Kidney tubule cell (primary cell): ENCODE measurements at places on chromosomes 4 and X.

DNA sequence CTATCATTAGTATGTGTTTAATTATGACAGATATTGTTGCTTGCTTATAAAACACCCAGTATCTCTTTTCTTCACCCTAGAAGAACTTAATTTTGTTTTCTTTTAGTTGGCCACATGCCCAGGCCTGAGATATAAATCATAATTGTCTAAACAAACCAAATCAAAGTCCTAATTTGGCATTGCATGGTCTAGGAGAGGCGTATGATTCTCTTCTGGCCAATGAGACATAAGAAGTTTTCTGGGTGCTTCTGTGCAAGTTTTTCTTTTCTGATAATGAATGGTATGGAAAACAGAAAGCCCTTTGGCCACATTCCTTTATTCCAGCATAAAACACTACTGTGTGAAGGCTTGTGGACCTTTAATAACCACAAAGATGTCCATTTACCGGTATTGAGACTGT lies 192.9 kb upstream of the CTSO start:
- no peak for DNase-seq

GRCh38 chr4:25823632-25824031 lies 39.2 kb downstream of the SEL1L3 start:
- DNase-seq, result no peak

DNA sequence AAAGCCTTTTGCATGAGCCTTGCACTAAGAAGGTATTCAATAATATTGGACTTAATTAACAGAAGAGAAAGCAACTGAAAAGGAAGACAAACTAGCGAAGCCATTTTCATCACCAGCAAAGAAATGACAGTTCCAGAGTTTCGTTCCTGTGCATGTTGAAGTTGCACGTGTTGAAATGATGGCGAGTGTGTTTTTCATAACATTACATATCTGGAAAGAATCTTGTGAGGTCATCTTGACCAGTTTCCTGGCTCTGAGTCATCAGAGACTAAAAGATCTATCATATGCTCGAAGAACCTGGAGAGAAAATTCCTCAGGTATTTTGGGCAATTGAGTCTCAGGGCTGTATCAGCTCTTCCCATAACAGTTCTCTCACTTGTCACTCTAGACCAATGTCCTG lies 106.2 kb upstream of the MAML3 start:
- peak; percentile 88 for DNase-seq

- DNase-seq, result no peak
Observed at GRCh38 chr4:183860731-183861130, 44.4 kb upstream of the STOX2 start.

DNA sequence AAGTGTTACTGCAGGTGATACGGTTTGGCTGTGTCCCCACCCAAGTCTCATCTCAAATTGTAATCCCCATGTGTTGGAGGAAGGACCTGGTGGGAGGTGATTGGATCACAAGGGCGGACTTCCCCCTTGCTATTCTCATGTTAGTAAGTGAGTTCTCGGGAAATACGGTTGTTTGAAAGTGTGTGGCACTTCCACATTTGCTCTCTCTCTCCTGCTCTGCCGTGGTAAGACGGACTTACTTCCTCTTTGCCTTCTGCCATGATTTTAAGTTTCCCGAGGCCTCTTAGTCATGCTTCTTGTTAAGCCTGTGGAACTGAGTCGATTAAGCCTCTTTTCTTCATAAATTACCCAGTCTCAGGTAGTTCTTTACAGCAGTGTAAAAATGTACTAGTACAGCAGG lies 65.2 kb upstream of the SLC7A11 start:
- no peak for DNase-seq

DNA sequence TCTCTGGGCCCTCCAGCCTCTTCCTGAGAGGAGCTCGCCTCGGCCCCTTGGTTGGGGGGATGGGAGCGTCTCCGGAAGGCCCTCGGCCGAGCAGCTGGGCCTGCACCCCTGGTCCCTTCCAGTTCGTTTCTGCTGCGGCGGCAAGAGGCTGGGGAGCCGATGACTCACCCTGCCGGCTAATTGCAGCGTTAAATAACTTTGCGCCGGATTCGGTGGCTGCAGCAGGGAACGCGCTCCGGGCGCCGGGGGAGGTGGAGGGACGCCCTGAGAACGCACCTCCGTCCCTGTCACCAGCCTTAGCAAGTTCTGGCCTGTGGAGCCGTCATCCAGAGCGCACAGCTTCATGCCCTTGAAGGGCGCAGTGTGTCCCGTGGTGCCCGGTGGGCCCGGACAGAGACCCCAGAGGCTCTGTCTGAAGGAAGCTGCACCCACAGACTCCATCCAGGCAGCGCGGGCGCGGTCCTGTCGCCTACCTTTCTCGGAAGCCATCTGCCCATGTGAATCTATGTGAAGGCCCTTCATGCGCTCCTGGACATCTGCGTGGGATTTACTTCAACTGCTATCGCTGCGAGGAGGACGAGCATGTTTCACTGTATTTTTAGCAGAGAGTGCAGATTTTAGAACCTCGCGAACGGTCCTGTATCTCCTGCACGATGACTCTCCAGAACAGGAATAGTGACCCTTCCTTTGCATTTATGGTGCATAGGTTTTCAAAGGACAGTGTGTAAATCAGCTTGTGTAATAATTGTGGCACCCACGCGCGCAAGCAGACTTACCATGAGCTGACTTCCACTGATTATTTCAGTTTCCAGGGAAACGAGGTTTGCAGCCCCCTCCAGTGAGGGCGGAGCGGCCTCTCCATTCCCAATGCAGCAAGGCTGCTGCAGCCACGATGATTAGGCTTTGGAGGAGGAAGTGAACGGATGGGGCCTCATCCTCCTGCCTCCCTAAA lies 1.7 kb upstream of the TMEM271 start:
- peak; percentile 22 for DNase-seq

DNA sequence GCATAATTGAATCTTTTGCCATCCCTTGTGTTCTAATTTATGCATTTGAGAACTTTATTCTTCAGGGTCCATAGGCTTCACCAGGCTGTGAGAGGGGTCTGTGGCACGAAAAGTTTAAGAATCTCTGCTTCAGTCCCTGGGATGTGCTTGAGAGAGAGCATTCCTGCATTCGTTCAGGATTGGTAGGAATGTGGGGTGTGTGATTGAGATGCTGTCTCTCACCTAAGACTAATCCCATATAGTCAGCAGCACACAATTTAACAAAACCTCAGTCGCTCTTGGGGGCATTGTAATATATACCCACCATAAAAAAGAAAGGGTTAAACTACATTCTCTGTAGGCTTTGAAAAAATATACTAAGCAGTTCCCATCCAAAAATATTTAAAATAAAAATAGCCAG lies 41.7 kb downstream of the PTTG2 start:
- DNase-seq, result no peak

DNA sequence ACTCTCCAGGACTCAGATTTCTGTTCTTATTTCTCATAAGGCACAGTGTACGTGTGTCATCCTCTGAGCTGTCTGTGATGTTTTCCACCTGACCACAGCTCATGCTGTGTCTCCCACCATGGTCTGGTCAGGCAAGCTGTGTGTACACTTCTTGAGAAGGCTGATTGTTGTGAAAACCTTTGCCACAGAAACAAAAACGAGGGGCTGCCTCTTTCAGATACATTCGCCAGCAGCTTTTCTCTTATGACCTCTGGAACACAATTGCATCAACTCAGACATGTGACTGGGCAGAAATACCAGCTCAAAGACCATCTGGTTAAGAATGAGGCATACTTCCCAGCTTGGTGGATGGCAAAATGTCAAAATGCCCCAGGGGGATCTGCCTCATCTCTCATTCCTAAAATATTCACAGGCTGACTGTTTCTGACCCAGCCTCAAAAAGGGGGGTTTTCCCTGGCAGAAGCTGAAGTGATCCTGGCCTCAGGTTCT lies 46.1 kb downstream of the PGRMC2 start:
- peak; percentile 95 for DNase-seq

DNA sequence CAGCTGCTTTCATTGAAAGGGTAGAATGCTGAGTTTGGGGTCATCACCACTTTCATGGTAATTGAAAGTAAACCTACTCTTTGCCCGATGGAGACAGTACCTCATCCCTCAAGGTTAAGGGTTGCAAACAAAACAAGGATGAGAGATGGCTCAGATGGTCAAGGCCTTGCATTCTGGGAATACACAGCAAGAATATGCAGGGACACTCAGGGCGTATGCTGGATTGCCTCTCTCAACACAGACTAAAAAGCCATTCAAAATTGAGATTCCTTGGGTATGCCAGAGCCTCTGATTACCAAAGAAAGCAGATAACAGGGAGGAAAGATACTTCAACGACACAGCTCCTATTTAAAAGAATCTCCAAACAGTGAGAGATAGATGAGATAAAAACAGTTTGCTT lies 310.4 kb downstream of the ARAP2 start:
- no peak for DNase-seq

DNA sequence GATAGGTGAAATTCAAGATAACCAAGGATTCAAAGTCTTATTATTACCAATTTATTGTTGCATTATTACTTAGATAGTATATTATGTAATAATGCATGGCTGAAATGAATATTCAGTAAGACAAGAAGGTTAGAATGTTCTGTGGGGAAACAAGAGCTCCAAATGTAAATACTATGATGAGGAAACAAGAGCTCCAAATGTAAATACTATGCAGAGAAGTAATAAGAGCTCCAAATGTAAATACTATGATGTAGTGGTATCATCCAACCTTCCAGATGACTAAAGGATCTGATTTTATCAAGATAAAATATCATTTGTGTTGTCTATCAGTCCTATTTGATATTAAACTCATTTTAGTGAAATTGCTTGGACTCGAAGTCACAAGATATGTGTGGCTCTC lies 82.2 kb upstream of the PCDH18 start:
- no peak for DNase-seq

DNA sequence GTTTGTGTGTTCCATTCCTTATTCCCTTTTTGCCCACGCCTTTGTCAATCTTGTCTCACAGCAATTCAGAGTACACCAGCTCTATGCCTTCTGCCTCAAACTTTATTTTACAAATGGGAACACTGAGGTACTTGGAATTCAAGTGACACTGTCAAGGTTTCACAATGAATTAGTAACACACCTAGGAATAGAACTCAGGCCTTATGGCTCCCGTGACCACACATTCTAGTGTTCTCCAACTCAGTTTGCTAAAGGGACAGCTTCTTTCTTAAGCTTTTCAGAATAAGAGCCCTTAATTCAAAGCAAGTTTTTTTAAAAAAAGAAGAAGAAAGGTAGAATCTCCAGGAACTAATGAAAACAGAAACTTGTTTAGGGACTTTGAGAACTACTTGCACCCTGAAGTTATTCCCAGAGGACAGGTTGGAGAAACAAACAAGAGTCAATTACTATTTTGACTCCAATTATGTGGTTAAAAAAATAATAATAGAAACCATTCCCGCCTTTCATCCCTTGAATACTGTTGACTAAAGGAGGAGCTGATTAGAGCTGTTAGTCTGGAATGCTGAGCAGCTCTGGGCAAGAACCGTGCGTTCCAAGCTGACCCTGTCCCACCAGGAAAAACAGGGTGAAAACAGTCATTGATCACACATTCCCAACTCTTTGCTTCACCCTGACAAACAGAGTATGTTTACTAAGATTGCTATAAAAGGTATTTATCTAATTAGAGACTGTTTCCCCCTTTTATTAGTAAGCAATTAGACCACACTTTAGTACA lies 408.8 kb upstream of the CNKSR2 start:
- DNase-seq, result no peak

DNA sequence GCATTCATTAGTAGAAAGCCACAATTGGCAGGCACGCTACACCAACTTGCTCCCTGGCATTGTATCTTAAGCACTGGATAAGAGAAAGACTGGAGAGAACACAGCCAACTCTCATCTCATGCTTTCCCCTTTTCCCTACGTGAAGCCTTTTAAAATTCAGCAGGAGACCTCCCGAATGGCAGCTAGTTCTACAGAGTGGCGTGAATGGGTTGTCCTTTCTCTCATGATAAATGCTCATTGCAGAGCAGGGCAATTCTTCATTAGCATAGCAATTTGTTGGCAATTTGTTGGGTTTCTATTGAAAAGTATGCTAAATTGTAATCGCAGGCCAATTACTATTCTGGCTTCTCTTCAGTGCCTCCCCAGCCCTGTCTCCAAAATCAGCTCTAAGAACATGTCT lies 48.0 kb downstream of the SEPTIN11 start:
- no peak for DNase-seq

DNA sequence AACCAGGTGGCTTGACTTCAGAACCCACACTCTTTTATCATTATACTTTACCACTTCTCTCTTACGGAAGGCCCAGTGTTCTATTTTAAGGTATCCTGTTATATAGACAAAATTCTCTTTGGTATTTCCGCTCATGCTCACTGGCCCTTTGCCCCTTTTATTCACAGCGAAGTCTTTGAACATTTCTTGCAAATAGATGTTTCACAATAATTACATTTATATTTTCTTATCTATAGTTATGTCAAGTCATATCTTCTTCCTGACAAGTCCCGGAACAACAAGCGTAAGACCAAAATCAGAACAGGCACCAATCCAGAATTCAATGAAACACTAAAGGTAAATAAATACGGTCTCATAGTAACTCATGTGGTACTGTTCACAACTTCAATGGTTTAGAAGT lies 102.0 kb downstream of the SYTL5 start:
- no peak for DNase-seq

- DNase-seq, result no peak
Observed at GRCh38 chr4:139389991-139390390, 63.9 kb upstream of the RAB33B start.

DNA sequence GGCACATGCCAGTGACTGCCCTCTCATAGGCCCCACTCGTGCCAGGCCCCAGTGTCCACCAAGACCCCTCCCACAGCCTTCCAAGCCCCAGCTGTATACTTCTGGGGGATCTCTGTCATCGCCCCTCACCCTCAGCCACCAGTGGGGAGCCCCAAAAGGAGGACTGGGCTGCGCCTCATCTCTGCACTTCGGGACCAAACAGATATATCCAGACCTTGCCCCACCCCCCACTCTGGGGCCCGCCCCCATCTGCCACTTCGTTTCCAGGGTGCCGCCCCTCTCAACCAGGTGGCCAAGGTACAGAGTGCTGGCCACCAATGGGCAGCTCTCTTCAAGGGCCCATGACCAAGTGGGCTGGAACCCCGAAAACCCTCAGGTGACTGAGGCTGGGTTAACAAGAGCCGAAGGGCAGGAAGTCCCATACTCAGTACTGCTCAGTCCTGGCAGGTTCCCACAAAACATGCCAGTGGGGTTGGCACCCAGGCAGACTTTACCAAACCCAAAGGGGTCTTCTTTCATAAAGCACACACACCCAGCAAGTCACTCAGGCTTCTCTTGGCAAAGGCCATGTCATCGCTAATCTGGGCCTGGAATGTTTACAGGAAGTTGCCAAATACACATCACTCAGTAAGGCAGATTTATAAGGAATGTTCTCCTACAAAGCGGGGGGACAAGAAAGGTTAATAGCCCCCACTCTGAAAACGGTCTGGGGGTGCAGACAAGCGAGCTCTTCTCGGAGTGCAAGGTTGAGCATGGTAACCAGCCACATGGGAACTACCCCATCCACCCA lies 4.4 kb downstream of the ZFYVE28 start:
- DNase-seq, result peak; percentile 29
